ENCODE measurements at places on chromosomes 12 and 14.

DNA sequence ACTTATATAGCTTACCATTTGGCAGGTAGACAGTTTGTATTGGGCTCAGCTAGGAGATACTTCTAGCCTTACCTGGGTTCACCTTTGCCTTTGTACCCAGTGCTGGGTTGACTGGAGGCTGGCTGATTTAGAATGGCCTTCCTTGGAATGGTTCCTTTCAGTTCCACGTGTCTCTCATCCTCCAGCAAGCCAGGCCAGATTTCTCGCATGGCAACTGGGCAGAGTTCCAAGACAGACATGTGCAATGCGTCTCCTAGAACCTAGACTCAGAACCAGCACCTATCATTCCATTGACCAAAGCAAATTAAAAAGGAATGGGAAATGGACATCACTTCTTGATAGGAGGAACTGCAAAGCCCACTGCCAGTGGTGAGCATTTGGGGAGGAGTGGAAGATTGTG, 79.1 kb upstream of the BDKRB2 start:
- DNase-seq = no peak

GRCh38 chr12:78802593-78802992, 62.0 kb upstream of the SYT1 start:
- DNase-seq = no peak

DNA sequence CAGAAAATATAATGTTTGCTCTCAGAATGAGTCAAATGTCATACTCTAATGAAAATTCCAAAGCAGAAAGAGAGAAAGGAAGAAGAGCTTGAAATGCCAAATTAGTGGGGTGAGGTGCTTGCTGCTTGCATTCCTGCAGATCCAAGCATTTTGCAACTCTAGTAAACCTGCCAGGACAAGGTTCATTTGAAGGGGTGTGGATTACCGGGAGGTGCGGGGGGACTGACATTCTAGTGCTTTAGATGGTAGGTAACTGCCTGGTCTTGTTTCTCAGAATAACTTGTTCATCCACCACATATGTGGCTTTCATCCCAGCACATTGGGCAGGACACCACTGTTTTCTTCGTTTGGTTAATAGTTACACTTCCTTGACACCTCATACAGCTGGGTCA, 144.4 kb downstream of the AKAP6 start:
- no peak for DNase-seq

DNA sequence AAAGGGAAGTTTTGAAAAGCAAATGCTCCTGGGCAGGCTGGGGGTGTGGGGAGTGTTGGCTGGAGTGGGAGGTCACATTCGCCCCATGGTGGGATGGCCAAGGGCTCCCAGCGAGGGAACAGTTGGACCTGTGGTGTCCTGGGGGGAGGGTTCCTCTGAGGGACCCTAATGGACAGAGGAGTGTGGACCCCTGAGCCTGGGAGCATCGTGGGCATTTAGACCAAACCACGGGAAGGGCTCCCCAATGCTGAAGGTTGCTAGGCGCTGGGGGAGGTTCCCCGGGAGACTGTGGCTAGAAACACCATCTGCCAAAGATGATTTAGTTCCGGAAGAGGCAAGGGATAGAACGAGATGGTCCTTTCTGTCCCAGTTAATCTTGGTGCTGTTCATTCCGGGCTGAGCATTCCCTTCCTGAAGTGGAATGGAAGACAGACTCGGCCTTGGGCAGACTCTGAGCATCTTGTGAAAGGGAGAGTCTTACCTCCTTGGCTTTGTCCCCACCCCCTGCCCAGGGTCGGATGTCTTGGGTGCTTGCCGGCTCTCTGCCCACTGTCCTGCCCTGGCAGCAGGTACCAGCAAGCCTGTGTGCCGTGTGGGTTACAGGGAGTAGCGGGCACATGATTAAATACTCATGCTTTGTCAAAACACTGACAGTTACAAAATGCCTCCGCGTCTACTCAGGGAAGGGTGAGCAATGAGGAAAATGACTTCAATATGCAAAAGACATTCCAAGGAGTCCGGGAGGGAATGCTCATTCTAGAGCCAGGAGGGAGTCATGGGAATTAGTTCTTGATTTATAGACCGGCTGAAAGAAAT, 215.9 kb downstream of the CACNA1C start:
- DNase-seq = no peak

DNA sequence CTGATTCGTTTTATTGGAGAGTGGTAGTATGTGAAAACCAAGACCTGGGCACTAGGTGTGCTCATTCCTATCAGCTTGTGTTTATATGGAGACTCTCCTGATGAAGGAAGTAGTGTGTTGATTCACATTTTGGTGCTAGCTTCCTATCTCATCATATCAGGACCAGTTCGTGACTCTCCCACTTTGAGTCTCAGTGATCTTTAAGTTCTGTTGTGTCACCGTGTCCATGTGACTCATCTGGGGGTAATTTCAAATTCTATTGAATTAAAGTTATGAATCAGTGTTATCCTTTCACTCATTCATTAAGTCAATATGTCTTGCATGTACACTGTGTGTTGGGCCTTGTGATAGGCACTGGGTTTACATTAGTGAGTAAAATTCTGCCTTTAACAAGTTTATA, 180.2 kb downstream of the CACNA1C start:
- DNase-seq = no peak

- no peak for DNase-seq
Observed at GRCh38 chr14:86990396-86990795, 1002.6 kb downstream of the GALC start.

GRCh38 chr12:58919231-58920101, 838 bp downstream of the LRIG3 start:
- no peak for DNase-seq

DNA sequence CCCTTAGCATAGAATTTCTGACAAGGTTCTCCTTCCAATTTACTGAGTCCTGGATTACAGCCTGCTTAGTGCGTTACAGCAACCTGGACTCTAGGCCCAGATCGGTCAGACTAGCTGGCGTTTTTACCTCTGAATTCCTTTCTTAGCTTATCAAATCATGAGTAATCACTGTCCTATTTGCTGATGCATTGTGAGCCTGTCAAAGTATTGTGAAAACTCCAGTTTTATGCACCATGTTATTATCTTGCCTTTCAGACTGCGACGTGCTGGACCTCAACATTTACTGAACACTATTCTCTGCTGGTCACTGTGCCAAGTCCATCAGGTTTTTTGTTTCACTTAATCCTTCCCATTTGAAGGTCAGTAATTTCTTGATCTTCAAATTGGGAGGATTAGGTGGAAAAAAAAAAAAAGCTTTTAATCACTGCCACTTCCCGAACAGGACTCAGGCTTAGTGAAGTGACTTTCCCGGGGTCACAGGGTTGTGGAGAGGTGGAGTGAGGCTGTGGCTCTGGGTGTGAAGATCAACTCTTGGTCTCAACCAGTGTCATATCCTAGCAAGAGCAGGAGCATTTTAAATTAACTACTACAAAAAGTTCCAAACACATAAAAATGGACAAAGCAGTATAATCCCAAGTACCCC, 31.2 kb downstream of the FBXO21 start:
- no peak for DNase-seq

DNA sequence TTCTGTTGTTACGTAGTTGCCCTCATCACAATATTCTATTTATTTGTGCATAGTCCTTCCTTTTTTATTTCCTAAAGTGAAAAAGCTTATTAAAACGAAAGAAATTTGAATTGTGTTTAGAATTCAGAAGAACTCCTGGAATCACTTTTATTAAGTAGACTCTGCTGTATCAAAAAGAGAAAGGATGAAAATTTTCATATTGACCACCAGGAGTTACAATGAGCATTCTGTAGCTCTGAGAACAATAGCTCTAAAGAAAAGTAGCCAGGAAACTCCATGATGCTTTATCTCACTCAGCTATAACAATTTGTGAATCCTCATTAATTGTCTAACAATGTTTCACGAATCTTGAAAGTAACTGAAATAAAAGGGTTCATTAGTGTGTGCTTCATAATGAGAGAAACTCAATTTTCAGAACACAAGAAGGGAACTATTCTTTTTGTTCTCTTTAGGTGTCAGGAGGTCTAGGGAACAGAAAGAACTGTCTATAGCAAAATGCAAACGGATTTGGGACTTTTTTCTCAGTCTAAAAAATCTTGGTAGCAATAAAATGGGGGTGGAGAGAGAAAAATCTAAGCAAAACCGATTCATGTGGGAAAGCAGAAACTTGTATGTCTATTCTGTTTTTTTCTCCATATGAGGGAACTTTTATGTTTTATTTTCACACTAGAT, 19.3 kb downstream of the ASCL1 start:
- DNase-seq = no peak

GRCh38 chr14:81211844-81212243, 8.9 kb downstream of the GTF2A1 start:
- DNase-seq = no peak

- no peak for DNase-seq
Observed at GRCh38 chr12:47065546-47065945, 13.9 kb upstream of the PCED1B start.

DNA sequence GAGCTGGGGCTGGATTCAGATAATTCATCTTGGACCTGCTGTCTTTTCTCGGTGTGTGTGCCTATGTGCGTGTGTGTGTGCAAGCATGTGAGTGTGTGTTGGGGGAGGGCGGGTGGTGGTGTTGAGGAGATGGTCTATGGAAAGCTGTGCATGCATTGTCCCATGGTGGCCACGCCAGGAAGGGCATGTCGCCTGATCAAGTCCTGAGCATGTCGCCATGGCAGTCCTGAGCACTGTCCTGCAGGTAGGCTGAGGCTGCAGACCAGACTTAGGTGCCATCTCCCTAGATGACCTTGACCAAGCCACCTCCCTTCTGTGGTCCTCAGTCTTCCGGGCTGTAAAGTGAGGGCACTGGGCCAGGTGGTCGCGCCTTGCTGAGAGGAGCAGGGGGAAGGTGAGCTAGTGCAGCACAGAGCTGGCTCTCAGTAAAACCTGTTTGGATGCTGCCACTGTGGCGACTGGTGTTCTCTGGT, 81.4 kb downstream of the PAPOLA start:
- DNase-seq = no peak

DNA sequence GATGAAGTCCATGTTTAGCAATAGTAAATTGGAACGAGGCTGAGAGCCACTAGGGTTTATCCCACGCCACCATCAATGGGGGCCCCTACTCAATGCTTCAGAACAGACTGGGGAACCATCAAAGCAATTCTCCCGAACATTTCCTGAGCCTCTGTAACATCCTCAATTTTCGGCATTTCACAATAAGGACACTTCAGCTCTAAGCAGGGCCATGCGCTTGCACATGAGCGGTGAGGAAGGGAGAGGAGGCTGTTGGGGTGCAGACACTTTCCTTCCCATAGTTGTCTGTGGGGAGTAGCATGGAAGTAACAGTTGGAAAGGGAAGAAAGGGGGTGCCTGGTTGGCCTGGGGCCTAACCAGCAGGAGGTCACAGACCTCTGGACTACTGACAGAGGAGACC, 129.9 kb upstream of the PRMT8 start:
- DNase-seq = no peak

DNA sequence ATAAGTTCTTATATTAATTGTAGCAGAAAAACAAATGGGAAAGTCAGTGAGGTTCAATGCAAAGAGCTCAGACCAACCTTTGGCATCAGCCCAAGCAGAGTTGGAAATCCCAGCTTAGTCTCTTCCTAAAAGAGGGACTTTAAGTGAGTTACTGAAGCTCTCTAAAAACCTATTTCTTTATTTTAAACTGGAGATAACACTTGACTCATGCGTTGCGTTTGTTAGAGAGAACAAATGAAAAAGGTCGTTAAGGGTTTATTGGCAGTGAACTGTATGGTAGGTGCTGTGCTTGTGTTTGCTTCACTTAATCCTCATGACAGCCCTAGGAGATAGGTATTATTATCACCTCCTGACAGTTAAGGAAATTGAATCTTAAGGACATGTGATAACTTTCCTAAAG, 396.5 kb downstream of the RAD51B start:
- no peak for DNase-seq

DNA sequence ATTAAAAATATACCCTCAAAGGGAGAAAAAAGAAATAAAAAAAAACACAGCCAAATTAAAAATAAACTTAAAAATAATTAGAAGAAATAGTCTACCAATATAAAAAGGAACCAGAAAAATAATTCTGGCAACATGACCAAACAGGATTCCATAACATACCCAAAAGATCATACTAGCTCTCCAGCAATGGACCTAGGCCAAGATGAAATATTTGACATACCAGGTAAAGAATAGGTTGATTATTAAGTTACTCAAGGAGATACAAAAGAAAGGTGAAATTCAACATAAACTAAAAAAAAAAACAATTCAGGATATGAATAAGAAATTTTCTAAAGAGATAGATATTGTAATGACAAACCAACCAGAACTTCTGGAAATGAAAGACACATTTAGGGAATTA, 121.3 kb upstream of the SCAF11 start:
- no peak for DNase-seq

DNA sequence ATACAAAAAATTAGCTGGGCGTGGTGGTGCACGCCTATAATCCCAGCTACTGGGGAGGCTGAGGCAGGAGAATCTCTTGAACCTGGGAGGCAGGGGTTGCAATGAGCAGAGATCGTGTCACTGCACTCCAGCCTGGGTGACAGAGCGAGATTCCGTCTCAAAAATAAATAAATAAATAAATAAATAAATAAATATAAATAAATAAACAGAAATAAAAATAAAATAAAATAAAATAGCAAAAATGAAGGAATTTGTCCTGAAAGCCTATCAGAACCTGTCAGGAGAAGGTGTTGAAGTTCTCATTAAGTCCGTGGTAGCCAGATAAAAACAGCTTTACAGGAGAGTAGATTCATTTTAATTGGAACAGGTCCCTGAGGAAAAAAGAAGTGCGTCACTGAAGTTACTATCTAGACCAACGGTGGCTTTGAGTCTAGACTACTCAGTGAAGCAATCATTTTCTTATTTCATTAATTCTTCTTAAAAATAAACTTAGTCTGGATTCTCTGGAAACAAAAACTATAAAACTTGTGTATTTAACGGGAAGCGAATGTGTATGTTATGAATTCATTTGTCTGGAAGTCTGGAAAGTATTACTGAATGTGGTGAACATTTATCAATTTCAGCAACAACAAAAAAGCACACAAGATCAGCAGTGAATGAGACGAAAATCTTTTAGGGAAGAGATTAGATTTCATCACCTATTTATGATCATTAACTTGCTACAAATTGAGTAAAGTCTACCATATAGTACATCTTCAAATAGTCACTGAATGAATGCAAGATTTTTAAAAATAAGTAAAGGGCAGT, 248.5 kb upstream of the PDE3A start:
- DNase-seq = no peak

DNA sequence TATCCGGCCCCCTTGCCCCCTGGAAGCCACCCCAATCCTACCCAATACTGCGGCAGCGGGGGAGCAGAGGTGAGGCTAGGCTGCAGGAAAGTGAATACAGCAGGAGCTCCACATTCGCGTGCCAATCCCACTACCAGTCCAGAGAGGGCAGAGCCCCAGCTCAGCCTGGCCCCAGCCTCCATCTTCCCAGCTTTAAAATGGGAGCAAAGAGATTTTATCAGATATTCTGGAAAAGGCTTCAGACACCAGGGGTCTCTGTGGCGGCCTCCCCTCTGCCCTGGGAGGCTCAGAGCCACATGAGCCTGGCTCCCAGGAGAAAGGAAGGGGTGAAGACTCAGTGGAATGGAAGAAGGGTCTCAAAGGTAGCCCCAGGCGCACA, 72.7 kb downstream of the NCOR2 start:
- DNase-seq = no peak

- no peak for DNase-seq
Observed at GRCh38 chr14:71114565-71114964, 207.3 kb downstream of the PCNX1 start.

GRCh38 chr14:23645812-23646647, 9.9 kb downstream of the DHRS2 start:
- no peak for DNase-seq

Measured in stimulated activated CD8-positive, alpha-beta memory T cell treated with anti-CD3 and anti-CD28 coated beads, Interleukin-2, amount 100 ng/mL, for 1 hour (primary cell).